ENCODE measurements at places on chromosomes 2 and 18.

DNA sequence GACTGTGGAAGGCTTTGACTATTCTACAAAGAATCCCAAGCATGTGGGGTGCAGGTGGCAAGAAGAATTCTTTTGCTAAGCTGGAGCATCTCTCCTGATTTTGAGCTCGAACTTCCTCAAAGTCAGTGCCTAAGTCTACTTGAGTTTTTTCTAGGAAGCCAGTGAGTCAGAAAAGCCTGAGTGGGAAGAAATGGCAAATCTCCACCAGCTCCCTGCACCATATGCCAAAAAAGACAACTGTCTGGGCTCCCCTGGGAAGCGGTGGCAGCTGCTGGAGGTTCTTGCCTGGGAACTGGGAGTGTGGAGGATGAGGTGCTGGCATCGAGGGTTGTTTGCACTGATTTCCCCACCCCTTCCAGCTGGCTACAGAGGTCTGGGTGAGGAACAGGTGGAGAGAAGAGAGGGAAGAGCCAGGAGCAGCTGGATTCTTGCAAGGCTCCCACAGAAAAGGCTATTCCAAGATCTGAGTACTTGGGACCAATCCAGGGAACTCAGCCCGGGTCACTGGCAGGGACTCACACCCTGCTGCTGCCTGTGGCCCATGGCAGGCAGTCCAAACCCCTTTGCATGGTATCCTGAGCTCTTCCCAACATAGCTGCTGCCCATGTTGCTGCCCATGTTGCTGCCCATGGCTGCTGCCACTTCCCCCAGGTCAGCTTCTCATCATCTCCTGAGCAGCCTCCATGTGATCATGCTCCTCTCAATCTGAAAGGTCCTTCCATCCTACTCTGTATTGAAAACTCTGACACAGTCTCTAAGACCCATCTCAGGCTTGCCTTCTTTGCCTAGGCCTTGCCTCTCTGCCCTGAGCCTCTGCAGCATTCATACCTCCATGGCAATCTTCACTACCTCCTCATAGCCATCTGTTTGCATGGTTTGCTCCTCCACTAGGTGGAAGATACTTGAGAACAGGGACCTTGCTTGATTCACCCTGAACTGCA is 128.3 kb upstream of the SPATS2L start:
- DNase-seq, result peak; percentile 14

- DNase-seq, result peak; percentile 24
Measured at GRCh38 chr18:12048827-12049175, 44.8 kb upstream of the ANKRD62 start.

DNA sequence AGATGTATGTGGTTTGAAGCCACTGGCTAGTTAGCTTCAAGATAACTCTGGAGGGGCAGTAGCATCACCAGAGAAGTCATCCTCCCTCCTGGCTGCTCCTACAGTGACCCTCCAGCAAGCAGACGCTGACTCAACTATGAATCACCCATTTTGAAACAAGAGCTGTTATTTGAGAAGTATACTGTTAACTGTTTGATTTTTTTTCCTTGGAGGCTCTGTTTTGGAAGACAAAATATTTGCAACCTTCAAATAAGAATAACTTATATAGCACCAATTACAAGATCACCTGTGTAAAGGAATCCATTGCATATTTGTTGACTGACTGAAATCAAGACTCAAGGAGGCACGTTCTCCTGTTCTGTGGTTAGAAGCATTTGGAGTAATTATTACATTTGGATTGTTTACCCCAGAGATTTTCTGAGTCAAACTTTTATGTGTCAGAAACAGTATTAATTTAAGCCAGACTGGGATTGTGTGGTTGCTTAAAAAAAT is 313.8 kb downstream of the MTX2 start:
- peak; percentile 91 for DNase-seq

DNA sequence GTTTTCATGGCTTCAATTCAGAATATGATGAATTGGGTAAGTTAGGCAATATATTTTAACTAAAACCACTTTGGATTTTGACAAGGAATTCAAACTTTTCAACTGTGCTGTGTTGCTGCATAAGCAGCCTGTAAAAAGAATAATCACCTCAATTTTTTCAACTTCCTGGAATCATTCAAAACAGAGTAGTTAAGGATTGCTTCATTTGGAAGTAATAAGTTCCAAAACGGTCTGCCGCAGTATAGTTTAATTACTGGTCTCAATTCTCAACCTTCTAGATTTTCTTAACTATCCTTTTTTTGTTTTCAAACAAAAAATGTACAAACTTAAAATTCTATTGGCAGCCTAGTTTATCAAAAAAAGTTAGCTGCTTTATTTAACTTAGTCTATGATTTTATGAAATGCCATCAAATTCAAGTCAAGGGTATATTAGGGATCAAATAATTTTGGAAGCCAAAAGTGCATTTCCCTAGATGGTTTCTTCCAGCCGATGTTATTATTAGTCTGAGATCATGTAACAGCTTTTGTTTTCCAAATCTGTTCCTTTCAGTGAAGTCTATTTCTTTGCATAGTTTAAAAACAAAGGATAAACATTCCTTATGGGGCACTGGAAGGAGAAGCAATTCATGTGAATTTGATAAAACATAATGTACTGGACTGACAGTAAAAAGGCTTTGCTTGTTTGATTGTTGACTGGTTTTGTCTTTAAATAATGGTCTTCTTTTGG is 76.1 kb upstream of the ETAA1 start:
- no peak for DNase-seq
